ENCODE measurements at places on chromosomes 4 and X.

GRCh38 chr4:113766882-113767281 is 5.3 kb upstream of the CAMK2D start:
- no peak for DNase-seq

GRCh38 chrX:9724711-9725110 is 40.9 kb downstream of the GPR143 start:
- no peak for DNase-seq

DNA sequence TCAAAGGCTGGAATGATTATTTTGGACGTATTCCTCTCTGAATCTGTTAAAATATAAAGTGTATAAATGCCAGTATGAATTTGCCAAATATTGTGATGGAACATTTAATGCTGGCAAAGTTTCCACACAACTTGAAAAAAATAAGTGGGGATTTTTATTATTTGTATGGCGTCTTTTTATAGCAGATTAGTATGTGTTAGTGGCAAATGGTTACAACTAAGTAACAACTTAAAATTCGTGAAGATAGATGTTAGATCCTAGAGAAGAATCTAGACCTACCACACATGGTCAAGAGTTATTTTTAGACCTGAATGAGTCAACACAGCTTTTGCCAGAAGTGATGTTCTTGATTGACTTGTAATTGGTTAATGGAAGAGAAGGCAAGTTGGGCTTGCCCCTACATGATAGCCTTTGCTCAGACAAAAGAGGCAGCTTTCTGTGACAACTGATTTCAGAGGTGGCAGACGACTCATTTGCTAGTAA is 4.8 kb downstream of the CPE start:
- DNase-seq, result no peak

GRCh38 chr4:18524667-18525066 is 503.1 kb upstream of the LCORL start:
- DNase-seq, result no peak

DNA sequence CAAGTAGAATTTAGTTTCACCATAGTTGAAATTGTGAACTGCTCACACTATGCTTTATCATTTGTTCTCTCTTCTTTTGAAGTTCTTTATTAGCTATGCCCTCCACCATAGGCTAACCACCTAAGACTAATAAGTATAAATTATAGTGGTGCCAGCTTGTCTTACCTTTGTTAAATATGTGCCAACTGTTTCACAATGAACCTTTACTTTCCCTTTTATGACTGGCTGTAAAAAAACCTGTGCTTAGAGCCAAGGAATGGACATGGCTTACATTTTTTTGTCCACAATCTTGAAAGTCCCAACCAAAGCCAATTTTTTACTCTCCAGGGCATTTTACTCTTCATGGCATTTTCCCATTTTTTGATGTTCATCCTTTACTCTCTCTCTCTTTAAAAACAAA is 123.5 kb upstream of the LEF1 start:
- no peak for DNase-seq

GRCh38 chrX:136584545-136584944 is 52.5 kb downstream of the VGLL1 start:
- DNase-seq, result no peak

DNA sequence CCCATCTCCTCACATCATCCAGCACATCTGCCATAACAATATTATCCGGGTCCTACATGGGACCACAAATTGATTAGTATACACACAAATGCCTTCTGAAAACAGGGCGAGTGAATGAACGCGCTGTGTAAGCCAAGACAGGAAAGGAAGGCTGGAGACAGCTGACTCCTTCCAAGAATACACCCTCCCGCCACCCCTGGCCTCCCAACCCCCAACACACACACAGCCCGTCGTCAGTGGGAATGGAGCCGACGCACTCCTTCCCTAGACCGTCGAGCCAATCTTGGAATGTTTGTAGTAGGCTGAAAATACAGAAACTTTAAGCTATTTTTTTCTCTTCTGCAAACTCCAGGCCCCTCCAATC is 319 bp upstream of the MAGEH1 start:
- DNase-seq, result no peak

GRCh38 chr4:2923141-2923551 is 40.1 kb downstream of the NOP14 start:
- no peak for DNase-seq

DNA sequence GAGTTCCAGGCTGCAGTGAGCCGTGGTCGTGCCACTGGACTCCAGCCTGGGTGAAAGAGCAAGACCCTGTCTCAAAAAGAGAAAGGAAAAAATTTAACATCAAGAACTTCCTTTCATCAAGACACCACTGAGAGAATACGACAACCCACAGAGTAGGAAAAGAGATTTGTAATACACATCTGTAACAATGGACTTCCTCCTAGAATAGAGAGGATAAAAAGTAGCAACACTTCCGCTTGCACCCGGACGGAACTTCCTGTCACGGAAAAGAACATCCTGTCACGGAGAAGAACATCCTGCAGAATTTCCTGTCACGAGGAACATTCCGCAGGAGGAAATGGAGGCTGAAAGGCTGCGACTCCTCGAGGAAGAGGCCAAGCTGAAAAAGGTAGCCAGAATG is at the start of gene DCAF4L1:
TSS of gene DCAF4L1 (plus strand) at position 301 of the 400 bp plus-strand sequence. CDS start at position 338, 37 bp downstream.
- DNase-seq, result no peak

All from glomerular endothelial cell (primary cell).